ENCODE measurements at places on chromosomes 6 and 20.

GRCh38 chr20:24993337-24994185, 1.0 kb upstream of the APMAP start:
- no peak for DNase-seq

DNA sequence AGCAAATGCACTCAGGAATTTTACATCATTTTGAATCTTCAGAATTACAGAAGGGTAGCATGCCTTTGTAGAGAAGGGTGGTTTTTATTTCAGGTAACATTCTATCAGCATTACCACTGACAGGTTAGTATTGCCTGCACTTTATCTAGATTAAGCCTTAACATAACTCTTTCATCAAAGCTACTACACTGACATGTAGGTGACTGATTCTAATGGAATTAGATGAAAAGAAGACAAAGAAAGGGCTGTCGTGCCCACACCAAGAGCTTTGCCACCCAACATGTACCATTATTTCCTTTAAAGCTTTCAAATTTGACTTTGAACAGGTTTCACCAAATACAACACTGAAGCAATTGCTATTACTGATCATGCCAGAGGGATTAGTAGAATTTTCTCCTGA, 551.9 kb downstream of the EYS start:
- DNase-seq, result no peak

DNA sequence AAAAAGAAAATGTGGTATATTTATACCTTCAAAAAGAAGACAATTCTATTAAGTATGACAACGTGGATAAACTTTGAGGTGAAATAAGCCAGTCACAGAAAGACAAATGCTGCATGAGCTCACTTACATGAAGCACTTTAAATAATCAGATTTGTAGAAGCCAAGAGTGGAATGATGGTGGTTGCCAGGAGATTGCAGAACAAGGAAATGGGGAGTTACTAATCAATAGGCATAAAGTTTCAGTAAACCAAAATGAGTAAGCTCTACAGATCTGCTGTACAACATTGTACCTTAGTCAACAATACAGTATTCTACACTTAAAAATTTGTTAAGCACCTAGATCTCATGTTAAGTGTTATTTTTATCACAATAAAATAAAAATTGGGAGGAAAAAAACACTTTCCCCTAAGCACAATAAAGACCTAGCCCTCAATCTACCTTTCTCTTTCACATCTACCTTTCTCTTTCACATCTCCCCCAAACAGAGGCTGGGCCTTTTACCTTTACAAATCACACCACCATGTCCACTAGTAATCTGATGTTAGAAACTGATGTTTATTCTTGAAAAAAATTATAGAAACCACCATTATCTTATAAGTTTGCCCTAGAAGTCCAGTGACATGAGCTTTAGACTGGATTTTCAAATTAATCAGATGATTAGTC, 73.9 kb downstream of the PKIB start:
- no peak for DNase-seq

- no peak for DNase-seq
Measured at GRCh38 chr6:54474898-54475297, 166.7 kb downstream of the TINAG start.

DNA sequence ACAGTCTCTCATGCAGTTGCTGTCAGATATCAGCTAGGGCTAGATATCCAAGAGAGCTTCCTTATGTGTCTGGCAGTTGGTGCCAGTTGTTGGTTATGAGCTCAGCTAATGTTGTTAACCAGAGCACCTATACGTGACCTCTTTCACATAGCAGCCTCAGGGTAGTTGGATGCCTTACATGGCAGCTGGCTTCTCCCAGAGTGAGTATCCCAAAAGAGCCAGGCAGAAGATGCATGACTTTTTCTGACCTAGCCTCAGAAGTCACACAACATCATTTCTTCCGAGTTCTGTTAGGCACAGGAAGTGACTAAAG, 175.7 kb downstream of the VEGFA start:
- no peak for DNase-seq

All from activated naive CD4-positive, alpha-beta T cell treated with anti-CD3 and anti-CD28 coated beads, Interleukin-2, amount 50 U/mL, for 72 hours (primary cell).